Esophagus squamous epithelium (tissue), 5 donors: ENCODE measurements at places on chromosomes 2 and 18. TPM values are rescaled to one million over a fixed set of nuclear protein-coding genes. Genes with fewer than 3 reads are reported as not detected.

The MAB21L4 gene
- total RNA-seq, result 105 TPM

The WDR54 gene
- total RNA-seq, result 3.1 TPM

DNA sequence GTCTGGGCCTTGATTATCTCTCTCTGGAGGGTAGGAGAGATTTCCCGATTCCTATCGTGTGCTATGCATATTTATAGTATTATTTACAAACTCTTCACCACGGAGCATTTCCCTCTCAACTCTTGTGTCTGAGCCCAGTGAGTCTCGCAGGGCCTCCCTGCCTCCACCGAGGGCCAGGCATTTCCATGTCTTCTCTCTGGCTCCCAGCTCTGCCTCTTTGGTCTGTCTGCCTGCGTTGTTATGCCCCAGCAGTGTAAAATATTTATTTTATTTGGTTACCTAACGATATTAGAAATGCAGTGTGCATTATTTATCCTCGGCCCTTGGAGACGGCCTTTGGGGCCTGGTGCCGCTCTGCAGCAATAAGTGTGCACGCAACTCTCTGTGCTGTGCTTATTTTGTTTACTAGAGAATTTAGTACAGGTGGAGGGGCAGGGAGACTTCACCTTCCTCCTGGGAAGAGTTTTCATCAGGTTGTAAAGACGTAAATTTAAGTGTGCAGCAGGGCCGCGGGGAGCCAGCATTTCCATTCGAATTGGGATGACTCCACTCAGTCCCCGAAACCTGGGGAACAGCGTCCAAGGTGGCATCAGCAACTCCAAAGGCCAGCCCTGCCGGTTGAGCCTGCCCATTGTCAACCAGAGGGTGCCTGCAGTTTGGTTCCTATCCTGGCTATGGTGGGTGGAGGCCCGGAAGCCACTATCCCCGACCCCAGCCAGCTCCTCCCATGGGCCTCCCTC lies 100.2 kb downstream of the PTGR3 start:
- H3K4me1 ChIP-seq, result no peaks in the 10 kb centered on the region
- H3K36me3 ChIP-seq, result no peaks in the 10 kb centered on the region
- H3K27ac ChIP-seq, result no peak overlapping the region
- no peaks in the 10 kb centered on the region for H3K27me3 ChIP-seq
- no peak for DNase-seq

- H3K27ac ChIP-seq, result no peak overlapping the region
- H3K27me3 ChIP-seq, result no peaks in the 10 kb centered on the region
- no peaks in the 10 kb centered on the region for H3K36me3 ChIP-seq
- no peak for DNase-seq
- no peak overlapping the region for H3K4me3 ChIP-seq
Measured at GRCh38 chr2:196719110-196719872, 79.8 kb downstream of the CCDC150 start.

- no peak overlapping the region for H3K4me3 ChIP-seq
- DNase-seq, result no peak
- H3K27me3 ChIP-seq, result no peaks in the 10 kb centered on the region
- no peak overlapping the region for H3K27ac ChIP-seq
Measured at GRCh38 chr18:4360221-4360715, 94.8 kb downstream of the DLGAP1 start.

GRCh38 chr2:132697556-132698205 lies 27.7 kb upstream of the LYPD1 start:
- DNase-seq, result no peak
- no peak overlapping the region for H3K4me3 ChIP-seq
- H3K36me3 ChIP-seq, result no peaks in the 10 kb centered on the region
- no peak overlapping the region for H3K27ac ChIP-seq
- no peaks in the 10 kb centered on the region for H3K4me1 ChIP-seq
- H3K27me3 ChIP-seq, result no peaks in the 10 kb centered on the region
